ENCODE measurements at places on chromosomes 16 and 17.

DNA sequence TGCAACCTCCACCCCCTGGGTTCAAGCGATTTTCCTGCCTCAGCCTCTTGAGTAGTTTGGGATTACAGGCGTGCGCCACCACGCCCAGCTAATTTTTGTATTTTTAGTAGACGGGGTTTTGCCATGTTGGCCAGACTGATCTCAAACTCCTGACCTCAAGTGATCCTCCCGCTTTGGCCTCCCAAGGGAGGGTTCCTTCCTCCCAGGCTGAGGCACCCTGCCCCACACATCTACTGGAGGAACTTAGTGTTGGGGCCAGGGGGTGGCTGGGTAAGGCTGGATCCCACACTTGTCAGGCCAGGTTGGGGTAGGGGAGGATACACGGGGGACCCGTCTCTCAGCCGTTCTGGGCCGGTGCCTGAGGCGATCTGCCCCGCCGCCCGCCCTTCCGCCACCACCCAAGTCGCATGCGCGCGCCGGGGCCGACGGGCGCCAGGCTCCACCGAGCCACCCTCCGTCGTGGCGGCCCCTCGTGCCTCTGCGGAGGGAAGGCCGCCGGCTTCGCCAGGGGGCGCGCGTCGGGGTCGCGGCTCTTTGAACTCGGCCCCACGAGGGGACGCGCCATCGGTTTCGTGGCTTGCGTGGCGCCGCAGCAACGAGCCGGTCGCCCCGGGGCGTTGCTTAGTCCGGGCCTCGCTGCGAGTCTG is 15.9 kb downstream of the GRB7 start:
- DNase-seq = peak; percentile 22

DNA sequence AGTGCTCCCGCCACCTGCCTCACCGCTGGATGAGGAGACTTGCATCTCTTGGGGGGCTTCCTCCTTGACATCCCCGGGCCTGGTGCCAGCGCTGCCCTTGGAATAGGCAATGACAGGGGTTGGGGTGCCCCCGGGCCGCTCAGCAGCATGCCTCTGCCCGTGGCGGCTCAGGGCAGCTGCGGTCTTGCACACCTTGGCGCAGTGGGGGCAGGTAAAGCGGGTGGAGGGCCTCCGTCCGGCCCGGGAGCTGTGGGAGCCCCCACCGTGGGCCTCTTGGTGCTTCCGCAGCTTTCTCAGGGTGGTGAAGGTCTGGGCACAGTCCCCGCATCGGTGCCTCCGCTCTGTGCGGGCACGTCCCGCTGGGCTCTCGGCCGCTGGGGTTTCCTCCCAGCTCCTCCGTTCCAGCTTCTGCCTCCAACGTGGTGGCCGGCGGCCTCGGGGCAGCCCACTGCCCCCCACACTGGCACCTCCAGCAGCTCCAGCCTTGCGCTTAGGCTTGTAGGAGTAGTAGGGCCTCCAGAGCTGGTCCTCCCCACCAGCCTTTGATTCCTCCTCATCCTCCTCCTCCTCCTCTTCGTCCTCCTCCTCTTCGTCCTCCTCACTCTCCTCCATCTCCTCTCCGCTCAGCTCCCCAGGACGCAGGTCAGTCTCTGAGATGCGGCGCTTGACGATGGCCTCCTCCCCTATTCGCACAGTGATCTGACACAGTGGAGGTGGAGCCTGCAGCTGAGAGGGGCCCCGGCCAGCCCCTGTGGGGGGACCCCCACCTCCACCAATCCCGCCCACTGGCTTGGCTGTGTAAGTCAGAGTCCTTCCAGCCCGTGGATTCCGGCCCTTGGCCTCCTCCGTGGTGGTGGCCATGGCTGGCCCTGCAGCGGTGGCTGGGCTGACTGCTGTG is 16.7 kb downstream of the ZBTB4 start:
- no peak for DNase-seq

DNA sequence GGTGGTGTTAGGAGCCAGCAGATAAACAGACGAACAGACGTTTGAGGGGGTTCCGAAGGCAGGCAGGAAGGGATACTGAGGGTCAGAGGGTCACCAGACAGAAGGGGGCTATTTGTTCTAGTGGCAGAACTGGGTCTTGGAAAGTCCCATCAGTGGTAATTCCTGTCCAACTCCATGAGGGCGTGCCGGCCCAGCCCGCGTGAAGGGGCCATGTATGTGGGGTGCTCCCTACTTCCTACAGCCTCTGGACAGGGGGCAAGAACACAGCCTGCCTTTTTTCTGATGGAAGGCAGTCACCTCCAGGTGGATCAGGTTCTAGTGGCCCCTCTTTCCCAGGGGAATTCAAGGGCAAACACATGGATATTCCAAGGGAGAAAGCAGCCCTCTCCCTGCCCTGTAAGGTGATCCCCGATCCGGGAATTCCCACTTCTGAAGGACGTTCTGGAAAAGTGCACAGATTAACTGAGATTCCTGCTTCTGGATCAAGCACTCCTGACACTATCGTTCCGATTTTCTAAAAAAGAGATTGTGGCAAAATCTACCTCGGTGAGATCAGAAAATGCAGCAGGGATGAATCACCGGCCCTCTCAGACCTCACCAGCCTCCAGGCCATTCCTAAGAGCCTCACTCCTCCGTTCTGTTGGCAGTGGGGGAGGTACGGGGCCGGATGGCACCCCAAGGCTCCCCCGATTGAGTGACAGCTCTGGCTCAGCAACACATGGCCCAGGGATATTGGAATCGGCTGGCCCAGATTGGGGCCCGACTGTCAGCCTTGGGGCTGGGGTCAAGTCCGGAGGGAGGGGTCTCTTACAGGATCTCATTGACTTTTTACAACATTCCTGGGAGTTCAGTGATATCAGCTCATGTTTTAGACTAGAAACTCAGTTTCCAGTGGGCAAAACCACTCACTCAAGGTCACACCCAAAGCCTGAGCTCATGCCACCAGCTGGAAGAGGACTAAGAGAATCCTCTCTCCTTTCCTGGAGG is 12.4 kb downstream of the STX1B start:
- no peak for DNase-seq

DNA sequence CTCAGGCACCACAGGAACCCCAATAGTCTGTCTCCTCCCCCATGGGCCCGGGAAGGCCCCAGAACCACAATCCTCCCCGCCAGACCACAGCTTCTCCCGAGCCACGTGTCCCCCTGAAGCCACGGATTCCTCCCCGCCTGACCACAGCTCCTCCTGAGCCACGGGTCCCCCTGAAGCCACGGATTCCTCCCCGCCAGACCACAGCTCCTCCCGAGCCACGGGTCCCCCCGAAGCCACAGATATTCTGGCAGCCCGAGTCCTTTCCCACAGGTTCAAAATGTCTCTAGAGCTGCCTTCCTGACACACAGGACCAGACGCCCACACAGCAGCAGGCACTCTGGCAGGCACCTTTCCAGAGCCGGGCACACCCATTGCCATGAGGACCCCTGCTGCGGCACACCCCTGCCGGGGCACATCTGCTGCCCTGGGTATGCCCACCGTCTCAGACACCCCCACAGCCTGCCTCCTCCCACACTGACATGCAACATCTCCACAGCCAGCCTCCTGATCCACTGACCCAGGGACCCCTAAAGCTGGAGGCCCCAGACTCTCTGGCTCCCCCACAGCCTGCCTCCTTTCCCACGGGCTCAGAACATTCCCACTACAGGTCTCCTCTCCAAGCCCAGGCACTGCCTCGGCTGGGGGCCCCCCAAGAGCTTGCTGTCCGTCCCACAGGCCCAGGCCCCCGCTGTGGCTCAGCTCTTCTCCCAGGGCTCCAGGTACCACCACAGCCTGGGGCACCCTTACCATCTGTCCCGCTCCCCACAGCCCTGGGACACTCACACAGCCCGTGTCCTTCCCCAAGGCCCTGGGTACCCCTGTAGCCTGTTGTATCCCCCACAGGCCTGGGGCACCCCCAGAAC is 2.2 kb downstream of the KIAA0753 start:
- DNase-seq = no peak

DNA sequence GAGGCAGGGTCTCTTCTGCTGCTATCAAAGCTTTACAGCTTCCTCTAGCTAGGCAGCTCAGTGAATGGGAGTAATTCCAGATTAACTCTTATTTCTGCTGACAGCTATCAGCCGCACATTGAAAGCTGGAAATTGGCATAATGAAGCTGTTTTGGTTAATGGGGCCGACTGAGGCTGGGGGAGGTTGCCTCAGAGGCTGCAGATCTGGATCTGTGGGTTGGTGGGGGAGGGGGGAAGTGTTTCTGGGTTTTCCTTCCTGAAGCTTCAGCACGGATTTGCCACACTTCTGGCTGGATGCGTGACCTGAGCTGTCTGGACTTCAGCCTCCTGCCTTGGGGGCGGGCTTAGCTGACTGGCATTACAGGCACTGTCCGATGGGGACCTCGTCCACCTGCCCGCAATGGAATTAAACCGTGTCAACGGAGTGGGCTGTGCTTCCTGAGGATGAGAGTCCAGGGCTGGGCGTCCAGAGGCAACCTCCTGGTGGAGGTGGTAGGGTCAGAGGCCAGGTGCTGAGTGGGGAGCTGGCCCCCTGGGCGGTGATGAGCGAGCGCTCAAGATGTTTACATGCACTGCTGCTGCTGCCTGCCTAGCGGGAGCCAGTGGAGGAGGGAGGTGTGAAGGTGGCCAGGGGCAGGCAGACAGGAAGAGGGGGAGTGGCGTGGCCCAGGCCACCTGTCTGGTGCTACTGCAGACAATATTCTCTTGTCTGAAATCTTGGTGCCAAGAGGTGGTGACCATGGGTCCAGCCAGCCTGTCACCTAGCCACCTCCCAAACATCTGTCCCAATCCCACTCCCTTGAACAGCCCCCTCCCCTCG is 6.7 kb upstream of the ABCC3 start:
- no peak for DNase-seq

GRCh38 chr16:50351116-50351515 is 17.7 kb downstream of the BRD7 start:
- DNase-seq = no peak

GRCh38 chr16:22633799-22634198 is 123.1 kb downstream of the NPIPB5 start:
- DNase-seq = no peak

DNA sequence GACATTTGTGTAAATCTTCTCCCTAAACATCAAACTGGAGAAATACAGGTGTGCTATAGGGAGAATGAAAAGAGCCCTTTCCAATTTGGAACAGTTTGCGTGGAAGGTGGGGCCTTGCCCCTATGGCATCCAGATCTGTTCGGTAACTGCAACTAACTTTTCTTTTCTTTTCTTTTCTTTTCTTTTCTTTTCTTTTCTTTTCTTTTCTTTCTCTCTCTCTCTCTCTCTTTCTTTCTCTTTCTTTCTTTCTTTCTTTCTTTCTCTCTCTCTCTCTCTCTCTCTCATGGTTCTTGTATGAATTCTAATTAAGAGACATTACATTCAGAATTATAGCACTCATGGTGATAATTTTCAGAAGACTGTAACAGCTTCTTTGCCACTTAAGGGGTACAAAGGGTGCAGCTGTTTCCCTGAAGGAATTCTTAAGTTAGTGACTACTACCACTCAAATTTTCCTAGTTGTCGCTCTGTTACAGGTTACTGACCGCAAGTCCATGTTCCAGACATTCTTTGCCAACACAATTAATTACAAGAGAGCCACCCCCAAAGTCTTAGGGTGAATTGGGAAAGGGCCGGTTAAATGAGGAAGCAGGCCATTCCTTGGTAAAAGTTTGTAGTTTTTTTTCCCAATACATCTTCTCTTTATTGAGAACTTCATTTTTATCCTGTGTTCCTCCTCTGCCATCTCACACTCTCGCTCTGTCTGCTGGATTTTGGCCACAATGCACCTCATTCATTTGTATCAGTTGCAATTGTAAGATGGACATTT is 69.8 kb downstream of the KSR1 start:
- no peak for DNase-seq

DNA sequence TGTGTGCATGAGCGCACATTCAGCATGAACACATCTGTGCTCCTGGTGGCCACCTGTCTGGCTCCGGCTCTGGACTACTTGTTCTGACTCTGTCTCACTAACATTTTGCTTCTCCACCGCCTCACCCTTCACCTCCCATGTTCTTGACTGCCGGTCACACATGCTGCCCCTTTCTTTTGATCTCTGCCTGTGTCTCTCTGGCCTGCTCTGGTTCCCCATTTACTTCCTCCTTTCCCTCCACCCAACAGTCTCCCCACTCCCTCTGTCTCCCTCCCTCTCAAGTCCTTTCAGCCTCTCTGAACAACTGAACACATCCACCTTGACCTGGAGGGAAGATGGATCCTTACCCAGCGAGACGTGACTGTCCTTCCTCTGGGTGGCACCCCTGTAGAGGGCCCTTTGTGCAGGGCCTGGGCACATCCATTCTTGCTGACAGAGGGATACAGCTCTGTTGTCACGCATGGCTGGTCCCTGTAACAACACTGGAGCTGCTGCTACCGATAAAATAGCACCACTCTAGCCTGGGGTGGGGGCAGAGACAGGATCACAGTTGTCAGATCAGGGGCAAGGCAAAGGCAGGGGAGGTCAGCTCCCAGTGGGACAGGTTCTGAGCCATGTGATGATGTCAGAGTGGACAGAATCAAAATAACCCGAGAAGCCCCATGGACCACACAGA is 11.0 kb downstream of the ZSCAN32 start:
- DNase-seq = no peak

- DNase-seq = no peak
Measured at GRCh38 chr17:21453144-21453898, 77.2 kb downstream of the KCNJ12 start.

DNA sequence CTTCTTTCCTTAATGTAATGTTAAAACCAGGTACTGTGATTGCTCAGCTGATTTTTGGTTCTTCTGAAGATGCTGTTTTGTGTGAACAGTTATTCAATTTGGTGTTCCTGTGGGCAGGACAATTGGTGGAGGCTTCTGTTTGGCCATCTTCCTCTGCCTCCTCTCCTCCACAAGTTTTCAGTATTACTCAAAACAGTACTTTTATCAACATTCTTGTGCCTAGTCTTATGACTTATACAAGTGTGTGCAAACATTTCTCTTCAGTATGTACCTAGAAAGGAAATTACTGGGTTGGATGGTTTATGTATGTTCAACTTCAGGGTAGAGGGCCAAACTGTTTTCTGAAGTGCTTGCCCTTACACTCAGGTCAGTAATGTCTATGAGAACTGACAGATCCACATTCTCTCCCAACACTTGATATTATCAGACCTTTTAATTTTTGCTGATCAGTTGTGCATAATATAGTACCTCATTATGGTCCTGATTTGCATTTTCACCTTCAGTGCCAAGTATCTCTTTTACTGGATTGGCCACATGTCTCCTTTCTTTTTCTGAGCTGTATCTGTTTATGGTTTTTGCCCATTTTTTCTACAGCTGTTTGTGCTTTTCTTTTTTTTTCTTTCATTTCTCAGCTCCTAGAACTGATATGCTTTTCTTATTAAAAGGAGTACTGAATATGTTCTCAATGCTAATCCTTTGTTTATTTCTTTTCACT is 50.9 kb downstream of the ERCC4 start:
- DNase-seq = no peak

DNA sequence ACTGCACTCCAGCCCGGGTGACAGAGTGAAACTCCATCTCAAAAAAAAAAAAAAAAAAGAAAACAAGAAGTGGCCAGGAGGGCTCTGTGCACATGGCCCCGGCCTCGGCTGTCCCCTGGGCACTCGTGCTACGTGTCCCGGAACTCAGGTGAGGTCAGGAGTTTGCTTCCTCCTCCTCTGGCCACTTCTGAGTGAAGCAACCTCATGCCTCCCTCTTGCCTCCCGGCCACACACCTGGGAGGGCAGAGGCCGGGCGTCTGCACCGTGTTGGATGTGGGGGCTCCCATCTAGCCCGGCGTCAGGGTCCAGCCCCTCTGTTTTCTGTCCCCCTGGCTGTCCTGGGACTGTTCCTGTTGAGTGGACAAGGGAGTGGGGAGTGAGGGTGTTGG is 22.2 kb downstream of the ASPSCR1 start:
- no peak for DNase-seq
